ENCODE measurements at places on chromosomes 3 and 15. TPM values are rescaled to one million over a fixed set of nuclear protein-coding genes. Genes with fewer than 3 reads are reported as not detected.

SERPINI2 gene
- total RNA-seq, result not detected

NLGN1 gene
- total RNA-seq, result not detected

CCR2 gene
- total RNA-seq, result 0.21 TPM

MME gene
- 6.1 TPM for total RNA-seq

ACTC1 gene
- not detected for total RNA-seq

U2SURP gene
- total RNA-seq, result 165 TPM

LRRN1 gene
- 0.99 TPM for total RNA-seq

TERC gene
- 1.3 TPM for total RNA-seq

FILIP1L gene
- 0.12 TPM for total RNA-seq

GPR27 gene
- not detected for total RNA-seq
